ENCODE measurements at places on chromosomes 6 and 20.
A peak's percentile ranks its signal among the peaks of the same experiment; 100 is the strongest.

DNA sequence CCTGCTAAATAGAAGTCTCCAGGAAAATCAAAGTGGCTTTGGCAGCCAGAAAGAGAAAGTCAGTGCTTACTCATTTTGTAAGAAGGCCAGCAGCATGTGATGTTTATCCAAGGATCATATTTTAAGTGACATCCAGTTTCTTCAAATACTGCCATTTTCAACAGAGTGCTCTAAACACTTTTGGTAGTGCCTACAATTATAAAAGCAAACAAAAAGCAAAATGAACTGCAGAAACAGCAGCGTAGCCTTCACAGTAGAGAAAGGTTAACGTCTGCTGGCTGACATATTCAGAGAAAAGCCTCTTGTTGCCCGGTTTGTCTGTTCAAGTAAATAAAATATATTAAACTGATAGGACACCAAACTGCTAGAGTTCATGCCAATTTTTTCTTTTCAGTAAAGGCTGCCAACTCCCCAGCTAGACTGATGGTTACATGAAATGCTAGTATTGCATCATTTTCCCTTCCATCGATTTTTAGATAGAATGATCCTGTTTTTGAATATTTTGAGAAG lies 705.7 kb upstream of the SLC35B3 start:
- DNase-seq: no peak

DNA sequence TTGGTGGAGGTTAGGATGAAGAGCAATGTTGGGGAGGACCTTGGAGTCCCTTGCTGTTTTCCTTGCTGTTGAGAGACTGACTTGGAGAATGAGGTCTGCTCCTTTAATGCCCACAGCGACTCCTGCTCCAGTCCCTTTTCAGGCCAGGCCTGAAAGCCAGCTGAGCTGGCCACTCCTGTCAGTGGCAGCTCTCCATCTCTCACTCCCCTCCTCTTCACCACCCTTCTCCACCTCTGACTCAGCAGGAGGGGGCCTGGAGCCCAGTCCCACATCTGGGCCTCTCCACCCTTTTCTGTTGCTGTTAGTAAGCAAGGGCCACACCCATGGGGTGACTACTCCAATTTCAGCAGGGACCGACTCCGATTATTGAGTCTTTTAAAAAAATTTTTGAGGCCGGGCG lies 2.2 kb downstream of the SNX21 start:
- no peak for DNase-seq

DNA sequence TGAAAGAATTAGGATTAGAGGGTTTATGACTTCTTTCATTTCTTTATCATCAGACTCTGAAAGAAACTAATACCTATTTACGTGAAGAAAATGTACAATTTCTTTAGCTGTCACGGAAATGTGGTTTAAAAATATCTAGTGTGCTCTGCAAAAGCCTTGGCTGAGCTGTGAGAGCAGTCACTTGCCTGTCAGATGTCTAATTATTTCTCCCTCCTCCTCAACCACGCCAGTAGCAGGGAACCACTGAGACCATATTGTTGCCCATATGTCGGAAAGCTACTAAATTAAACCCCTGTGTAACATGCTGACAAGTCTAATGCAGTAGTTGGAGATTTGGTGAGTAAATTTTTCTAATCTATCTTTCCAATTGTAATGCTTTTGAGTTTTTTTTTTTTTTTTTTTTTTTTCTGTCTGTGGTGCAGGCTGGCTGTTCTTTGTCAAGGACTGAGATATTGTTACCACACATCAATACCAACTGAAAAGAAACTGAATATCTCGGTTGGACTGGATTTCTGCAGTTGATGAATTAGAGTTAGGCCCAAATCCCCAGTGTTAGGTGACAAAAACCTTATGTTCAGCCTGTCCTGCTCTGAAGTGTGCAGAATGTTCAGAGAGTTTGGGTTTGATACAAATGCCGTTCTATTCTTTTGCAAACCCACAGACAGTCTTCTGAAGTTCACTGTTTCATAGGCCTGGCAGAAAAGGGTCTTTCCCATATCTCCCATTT lies 302.9 kb upstream of the SYNCRIP start:
- DNase-seq: no peak

GRCh38 chr6:149563203-149563927 lies 2.8 kb upstream of the GINM1 start:
- no peak for DNase-seq

- DNase-seq: no peak
Observed at GRCh38 chr6:136718476-136718875, 73.8 kb downstream of the MAP3K5 start.

DNA sequence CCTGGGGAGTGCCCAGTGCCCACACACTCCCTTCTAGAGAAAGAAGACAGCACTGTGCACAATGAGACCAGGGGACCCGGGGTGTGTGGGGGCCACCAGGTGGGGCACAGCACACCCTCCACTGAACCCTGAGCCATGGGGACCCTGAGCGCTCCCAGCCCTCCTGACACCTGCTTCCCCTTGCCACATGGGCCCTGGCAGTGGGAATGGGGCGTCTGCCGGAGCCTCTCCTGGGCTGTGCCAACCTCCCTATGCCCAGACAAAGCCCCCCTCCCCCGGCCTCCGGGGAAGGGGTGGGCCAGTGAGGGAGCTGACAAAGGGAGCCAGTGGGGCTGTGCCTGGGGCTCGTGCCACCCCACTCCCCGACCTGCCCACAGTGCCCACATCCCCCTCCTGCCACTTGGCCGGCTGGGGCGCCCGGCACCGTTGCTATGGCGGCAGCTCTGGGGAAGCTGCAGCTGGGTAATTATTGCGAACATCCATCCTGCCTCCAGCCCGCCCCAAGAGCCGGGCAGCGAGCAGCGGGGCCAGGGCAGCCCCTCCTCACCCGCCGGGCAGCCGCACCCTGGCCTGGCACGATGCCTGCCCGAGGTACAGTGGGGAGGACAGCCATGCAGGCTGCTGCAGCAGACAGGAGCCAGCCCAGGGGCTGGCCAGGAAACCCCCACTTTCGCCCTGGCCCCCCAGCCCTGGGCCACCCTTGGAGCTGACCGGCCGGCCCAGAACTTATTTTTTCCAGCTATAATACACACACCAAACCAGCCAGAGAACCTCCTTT lies 41.9 kb upstream of the NOL4L start:
- no peak for DNase-seq

DNA sequence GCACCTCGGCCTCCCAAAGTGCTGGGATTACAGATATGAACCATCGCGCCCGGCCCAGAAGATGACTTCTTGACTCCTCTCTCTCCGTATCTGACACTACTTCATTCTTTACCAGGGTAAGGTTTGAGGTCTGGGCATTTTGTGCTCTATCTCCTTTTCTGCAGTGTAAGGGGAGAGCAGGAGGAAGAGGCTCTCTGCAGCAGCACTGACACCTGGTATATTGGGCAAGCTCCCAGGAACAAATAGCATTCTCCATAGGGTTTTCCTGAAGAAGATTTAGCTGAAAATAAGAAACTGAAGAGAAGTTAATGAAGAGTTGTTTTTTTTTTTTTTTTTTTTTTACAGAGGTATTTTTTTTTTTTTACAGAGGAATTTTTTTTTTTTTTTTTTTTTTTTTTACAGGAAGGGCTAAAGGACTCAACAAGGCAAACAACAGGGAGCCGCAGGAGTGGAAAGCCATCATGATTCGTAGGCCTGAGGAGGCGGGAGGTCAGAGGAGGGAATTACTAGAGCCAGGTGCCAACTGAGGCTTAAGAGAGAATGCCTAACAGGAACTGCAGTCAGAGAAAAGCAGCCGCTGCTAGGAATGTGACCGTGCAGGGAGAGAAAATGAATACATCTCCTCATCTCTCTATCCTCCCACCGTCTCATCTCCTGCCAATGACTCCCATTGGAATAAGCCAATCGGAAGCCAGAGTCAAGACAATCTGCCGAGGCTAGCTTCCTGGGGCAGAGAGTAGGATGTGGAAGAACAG lies 34.7 kb upstream of the ADGRF4 start:
- DNase-seq: no peak

GRCh38 chr6:20661721-20662120 lies 127.5 kb downstream of the CDKAL1 start:
- no peak for DNase-seq

GRCh38 chr20:3101737-3102574 lies 17.4 kb upstream of the AVP start:
- DNase-seq: no peak

GRCh38 chr6:14312587-14312986 lies 195.0 kb downstream of the CD83 start:
- peak; percentile 16 for DNase-seq

- DNase-seq: no peak
Observed at GRCh38 chr6:82494367-82494766, 130.8 kb downstream of the TPBG start.

DNA sequence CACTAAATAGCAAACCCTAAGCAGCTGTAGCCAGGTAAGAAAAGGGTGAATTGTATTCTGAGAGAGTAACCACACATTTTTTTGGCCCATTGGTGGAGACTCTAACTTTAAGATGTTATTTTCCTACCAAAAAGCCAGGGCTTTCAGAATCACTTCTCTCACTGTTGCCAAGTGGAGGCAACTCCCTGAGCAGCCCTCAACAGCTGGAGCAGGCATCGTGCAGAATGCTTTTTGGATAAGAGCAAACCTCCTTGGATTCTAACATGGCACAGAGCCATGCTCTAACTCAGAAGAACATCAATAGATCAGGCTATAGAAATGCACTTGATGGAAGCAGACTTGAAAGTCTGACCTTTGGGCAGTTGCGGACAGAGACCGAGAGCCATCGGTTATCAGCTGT lies 722.2 kb upstream of the CHD6 start:
- DNase-seq: no peak

DNA sequence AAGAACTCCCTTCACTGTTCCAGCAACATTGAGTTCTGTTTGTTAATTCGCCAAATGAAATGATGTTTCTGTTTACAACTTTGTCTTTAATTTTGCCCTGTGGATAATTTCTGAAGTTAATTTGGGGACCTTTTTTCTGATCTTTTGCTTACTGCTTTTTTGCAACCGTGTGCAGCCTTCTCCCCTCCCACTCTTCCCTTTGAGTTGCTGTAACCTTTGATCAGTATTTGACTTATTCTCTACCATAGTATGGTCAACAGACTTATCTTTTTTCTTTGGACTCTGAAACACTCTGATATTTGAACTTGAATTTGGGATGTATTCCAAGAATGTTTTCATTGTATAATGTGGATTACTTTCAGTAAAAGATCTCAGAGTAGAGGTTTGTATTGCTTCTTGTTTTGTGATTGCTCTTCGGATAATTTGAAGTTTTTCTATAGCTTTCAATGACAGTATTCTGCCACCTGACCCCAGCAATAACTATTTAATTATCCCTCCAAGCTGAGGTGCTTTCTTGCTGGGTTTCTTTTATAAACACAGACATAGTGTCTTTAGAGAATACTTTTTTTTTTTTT lies 46.2 kb downstream of the LRRN4 start:
- no peak for DNase-seq

DNA sequence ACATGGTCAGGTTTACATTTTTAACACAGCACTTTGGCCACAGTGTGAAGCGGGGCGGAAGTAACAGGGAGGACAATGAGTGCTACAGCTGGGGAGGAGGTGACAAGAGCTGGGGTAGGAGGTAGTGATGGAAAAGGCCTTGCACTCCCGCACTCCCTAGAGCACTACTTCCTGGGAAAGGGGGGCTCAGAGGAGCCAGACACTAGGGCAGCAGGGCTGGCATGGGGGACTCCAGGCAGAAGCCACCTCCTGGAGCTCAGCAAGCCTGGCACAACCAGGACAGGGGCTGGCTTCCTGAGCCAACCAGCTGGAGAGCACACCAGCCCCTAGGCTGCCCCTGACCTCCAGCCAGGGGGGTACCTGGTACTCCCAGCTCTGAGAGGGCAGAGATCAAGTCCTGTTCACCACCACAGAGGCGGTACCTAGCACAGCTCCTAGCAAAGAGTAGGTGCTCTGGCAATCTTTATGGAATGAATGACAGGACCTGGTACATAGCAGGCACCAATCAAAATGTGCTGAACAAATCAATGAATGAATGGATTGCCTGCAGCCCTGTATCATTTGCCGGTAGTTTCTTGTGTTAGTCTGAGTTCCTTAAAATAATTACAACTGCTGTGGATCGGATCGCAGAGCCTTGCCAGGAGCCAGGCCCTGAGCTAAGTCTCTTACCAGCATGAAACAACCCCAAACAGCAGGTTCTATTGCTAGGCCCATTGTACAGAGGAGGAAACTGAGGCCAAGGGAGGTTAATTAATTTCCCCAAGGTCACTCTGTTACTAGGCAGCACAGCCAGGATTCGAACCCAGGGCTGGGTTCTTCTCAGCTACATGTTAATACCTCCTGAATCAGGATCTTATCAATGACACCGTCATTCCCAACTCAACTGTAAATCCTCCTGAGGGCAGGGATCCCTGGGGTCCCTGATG lies 15.5 kb downstream of the NOL4L start:
- DNase-seq: no peak

DNA sequence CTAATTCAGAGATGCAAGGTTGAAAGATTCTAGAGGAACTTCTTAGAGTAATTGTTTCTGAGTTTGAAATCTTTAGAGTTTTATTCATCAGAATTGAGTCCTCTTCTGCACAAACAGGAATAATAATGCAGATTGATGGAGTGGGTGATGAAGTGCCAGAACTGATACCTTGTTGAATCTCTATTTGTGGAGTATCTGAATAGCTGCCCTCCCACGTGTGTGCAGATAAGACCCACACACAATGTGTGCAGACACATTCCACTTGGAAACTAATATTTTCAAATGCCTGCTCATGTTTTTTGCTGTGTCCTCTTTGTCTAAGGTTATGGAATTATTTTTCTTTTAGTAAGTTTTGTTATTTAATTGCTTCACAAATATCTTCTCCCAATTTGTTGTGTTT lies 1167.8 kb upstream of the MAP3K7 start:
- no peak for DNase-seq

DNA sequence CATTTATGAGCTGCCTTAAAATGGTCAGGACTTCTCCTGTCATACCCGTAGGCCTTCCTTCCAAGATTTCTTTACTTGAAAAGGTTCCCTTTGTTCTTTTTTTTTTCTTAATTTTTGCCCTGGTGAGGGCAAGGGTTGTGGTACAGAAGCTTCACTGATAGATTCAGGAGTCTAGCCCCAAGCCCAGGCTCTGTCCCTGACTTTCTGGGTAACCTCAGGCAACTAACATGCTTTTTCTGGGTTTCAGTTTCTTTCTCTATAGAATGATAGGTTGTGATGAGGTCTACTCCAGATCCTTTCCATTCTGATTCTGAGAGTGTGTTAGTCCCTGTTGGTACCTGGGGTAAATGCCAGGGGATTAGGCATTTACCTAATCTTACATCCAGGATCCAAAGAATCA lies 21.2 kb downstream of the SNPH start:
- no peak for DNase-seq

GRCh38 chr6:113394216-113394615 lies 462.9 kb upstream of the MARCKS start:
- no peak for DNase-seq

GRCh38 chr20:63574156-63574828 lies at the start of gene HELZ2:
Gene HELZ2, minus strand, starts transcription at chr20:63574239. Its CDS starts 1,854 bp downstream, at chr20:63572385.
- peak; percentile 91 for DNase-seq

GRCh38 chr20:14055127-14055742 lies 59.9 kb downstream of the MACROD2 start:
- peak; percentile 29 for DNase-seq

DNA sequence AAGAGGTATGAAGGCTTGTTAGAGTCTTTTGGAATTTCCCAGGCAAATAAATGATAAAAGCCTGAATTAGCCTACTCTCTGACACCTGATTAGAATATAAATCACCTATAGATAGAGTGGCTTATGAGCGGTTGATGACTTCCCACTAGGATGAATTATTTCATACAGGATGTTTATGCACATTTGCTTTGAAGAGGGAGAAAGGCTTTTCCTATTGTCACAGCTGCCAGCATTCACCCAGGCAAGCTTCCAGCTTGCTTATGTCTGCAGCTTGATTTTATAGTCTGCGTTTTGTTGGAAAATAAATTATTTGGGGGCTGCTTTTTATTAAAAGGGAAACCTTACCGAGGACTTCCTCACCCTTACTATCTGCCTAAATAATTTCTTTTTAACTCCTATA lies 51.3 kb upstream of the EIF2S2 start:
- DNase-seq: no peak

All from GM13977 (cell line).